ENCODE measurements at places on chromosomes 3 and 15.

DNA sequence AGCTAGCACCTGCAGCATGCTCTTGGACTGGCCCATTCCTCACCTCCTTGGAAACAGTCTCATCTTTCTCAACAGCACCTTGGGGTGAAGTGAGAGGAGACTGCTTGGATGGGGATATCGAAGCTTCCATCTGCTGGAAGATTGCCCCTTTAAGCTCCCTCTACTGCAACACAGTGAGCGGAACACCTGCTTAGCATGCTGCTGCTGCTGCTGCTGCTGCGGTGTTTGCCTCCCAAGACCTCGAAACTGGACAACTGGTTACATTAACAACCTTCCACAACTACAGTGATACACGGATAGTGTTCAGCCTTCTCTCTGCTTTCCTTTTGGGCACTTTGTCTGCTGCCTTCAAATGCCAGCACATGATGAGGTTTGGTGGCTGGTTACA is 253.9 kb upstream of the LYSMD4 start:
- no peak for DNase-seq

DNA sequence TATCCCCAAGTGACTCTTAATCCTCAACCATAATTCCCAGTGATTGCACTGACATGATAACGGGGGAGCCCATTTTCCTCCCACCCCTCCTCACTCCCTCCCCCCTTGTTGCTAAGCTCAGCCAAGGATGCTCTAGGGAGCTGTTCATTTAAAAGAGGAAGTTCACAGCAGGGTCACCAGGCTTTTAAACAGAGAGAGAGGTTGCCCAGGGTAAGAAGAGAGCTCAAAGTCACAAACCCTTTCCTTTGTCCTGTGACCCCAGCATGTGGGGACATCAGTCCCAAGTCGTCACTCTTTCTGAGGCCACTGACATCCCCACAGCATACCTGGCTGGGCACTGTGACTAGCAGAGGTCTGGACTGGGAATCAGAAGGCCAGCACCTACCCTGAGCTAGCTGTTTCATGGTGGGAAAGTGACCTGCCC is 144.1 kb downstream of the RORA start:
- no peak for DNase-seq

- DNase-seq: no peak
These were observed 307.1 kb downstream of the PTPRG start for GRCh38 chr3:61868499-61868898.

GRCh38 chr15:97694456-97694855 is 266.0 kb upstream of the ARRDC4 start:
- DNase-seq: no peak

- DNase-seq: no peak
These were observed 210.4 kb upstream of the ZBTB20 start for GRCh38 chr3:115357456-115357855.

GRCh38 chr15:47517737-47518136 is 199.6 kb upstream of the SEMA6D start:
- no peak for DNase-seq

- no peak for DNase-seq
These were observed 25.7 kb upstream of the GSK3B start for GRCh38 chr3:120119846-120120510.

GRCh38 chr3:29683018-29683993 is 402.4 kb downstream of the RBMS3 start:
- DNase-seq: peak; percentile 44

DNA sequence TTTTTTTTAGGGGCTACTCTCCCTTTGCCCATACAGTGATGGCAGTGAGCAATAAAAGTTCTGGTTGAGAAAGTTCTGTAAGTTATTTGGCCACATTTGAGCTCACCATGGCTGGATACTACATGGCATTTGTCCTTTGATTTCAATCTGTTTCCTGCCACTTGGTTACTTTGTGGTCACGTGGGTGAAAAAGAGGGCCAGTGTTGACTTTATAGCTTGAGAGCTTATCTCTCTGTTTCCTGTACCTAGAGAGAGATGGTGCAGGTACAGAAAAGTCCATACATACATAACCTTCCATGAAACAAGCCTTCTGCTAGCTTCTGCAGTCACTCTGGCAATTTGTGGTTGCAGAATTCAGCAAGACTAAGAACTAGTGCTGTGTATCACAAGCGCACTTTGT is 23.4 kb upstream of the MECOM start:
- DNase-seq: no peak

- peak; percentile 25 for DNase-seq
These were observed 143.7 kb downstream of the NR1D2 start for GRCh38 chr3:24088782-24089181.

DNA sequence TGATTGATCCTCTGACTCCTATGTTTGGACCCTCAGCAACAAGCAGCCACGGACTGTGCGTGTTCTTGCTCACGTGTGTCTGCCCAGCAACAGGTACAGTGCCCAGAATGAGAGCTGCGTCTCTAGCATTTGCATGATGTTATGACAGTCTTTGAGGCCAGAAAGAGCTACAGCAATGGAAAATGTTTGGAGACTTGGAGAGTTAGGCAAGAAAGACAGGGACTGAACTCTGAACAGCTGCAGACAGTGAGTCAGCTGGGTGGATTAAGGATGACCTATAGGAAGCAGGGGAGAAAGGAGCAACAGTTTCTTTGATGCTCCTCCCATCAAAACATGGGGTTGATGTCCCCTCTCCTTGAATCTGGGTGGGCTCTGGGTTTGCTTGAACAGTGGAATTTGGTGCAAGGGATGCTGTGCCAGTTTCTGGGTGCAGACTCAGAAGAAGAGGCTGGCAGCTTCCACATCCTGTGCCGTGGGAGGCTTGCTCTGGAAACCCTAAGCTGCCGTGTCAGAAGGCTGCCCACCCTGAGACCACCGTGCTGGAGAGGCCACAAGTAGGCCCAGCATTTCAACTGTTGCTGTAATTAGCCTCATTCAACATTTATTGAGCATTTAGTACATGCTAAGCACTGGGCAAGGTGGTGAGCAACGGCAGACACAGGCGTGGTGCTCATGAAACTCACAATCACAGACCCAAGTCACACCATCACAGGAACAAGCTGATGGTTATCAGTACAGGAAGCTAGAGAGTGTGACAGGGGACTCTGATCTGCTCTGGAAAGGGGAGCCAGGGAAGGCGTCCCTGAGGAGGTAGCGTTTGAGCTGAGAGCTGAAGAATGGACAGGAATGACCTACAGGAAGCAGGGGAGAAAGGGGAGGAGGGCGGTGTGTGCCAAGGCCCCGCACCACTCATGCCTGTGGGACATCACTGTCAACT is 21.7 kb downstream of the CCR9 start:
- DNase-seq: peak; percentile 52

- no peak for DNase-seq
These were observed 2.7 kb upstream of the CSTA start for GRCh38 chr3:122322095-122323075.

GRCh38 chr3:48826451-48826850 is 21.2 kb downstream of the PRKAR2A start:
- peak; percentile 95 for DNase-seq

- DNase-seq: no peak
These were observed 121.2 kb downstream of the DCLK3 start for GRCh38 chr3:36643192-36643591.

DNA sequence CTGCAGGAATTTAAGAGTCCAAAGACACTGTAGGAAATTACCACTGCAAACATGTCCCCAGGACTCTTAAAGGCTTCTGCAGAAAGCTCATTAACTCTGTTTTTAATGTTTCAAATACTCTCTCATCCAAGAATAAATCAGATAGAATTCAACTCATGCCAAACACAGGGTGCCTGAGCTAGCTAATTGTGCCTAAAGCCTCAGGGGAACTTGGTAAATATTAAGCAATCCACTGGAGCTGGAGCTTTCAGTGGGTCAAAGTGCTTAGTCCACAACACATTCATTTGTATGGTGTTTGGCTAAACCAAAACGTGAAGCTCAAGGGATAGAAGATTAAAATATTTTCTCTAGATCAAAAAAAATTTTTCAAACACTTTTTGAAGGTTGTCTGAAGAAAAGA is 131.4 kb downstream of the THRB start:
- no peak for DNase-seq

- DNase-seq: no peak
These were observed 8.4 kb downstream of the IFT80 start for GRCh38 chr3:160390565-160391138.

GRCh38 chr3:30006111-30006510 is 600.3 kb upstream of the TGFBR2 start:
- DNase-seq: no peak

- no peak for DNase-seq
These were observed 12.1 kb downstream of the HEG1 start for GRCh38 chr3:125043599-125044151.

- DNase-seq: peak; percentile 28
These were observed 27.7 kb upstream of the LPP start for GRCh38 chr3:188126276-188126675.

DNA sequence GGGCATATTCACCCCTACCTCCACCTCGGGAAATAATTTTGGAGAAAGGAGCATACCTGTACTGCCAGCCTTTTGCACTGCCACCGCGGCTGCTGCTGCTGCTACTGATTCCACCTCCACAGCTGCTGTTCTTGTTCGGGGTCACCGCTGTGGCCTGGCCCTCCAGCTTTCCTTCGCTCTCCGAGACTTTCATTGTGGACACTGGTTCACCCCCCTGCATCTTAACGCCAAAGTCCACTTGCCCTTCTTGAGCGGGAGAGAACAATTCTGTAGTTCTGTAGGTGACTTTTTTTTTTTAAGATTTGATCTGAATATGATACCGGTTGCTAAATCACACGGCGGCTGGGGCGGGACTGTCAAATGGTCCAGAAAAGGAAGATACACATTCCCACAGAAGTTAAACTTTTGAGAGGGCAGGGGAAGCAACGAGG is 701 bp downstream of the OSBPL11 start:
- DNase-seq: no peak

GRCh38 chr15:57861815-57862586 is 155.5 kb downstream of the POLR2M start:
- DNase-seq: peak; percentile 87

GRCh38 chr15:71476823-71477222 is 333.5 kb upstream of the NR2E3 start:
- no peak for DNase-seq

DNA sequence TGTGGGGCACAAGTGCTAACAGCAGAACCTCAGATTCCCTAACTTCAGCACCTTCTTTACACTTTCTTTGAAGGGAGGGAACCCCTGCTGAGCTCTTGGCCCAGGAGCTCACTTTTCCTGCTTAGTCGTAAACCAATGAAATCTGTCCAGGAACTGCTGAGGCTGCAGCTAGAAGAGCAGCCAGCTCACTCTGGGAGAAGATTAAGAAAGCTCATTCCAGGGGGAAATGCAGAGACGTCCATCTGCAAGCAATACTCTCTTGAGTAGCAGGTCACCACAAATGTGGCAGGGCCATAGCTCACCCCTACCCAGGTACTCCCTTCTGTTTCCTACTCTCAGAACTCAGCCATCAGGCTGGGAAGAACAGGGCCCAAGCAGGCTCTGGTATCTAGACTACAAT is 103.3 kb downstream of the WDR76 start:
- DNase-seq: peak; percentile 28

DNA sequence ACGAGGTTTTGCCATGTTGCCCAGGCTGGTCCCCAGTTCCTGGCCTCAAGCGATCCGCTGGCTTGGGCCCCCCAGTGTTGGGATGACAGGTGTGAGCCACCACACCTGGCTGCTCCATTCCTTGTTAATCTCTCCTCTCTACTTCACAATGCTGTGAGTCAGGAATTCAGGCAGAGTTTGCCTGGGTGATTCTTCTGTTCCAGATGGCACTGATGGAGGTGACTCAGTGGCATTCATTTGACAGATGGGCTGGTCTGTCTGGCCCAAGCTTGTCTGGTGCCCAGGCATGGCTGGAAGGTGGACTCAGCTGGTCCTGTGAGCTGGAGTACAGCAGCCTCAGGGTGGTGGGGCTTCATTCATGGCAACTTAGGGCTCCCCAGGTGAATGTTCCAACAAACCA is 43.2 kb downstream of the SLC6A20 start:
- no peak for DNase-seq

DNA sequence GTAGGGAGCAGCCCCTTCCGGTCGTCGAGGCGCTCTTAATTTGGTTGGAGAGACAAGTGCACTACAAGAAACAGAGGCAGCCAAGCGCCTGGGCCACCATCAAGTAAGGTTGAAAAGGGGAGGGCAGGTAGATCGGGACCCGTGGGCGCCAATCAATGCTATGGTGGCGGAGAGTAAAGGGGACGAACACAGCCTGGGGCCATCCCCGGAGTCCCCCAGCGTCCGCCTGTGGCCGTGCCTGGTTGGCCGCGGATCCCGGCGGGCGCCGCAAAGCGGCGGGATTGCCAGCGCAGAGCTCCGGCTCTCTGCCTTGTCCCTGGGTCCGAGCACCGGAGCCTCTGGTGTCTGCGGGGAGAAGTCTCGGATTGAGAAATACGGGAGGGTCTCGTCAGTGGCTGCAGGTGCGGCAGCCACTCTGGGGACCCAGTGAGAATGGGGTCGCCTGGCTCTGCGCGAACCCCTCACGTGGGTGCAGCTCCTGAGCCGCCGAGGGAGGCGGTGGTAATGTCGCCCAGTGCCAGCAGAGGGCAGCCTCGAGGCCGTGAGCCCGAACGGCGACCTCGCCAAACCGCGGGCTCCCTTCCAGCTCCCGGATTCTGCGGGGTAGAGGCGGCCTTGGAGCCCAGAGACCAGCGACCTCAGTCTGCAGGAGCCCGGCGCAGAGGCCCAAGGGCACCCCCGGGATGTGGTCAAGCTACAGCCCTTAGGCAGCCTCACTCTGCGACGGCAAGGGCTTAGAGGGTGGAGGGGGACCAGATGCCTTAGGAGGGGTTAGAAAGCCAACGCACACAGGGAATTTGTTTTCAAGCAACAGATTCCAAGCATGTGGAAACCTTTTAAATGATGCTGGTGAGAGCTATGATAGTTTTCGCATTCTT is 10.8 kb downstream of the FOXL2 start:
- DNase-seq: peak; percentile 47

- no peak for DNase-seq
These were observed 110.2 kb downstream of the RORA start for GRCh38 chr15:61118885-61119284.

DNA sequence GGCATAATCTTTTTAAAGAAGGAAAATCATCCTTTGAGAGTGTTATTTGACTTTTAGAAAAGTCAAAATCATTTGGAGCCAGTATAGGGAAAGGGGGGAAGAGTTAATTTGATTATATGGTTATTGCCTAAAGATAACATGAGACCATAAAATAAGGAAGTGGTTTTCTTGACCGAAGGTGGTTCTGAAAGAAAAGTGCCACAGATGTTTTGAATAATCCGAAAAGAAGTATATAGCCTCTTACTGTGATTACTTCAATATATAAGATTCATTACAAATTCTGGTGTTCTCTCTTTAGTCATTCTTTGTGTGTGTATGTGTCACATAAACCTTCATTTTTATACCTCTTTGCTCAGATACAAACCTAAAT is 1.1 kb downstream of the DNAJB11 start:
- no peak for DNase-seq

DNA sequence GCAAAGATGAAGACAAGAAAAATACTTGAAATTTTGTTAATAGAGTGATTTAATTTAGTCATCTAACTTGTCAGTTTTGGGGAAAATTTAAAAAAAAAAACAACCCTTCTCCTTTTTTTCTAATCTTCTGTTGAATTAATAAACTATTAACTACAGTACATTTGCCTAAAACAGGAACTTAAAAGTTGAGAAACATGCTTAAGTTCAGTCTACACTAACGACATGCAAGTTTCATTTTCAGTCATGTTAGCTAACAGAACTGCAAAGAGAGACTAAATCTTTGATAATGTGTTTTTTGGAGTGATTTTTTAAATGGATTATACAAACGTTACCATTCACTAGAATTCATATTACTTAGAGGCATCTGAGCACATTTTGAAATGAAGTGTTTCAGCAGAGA is 71.9 kb upstream of the MBNL1 start:
- no peak for DNase-seq

- peak; percentile 64 for DNase-seq
These were observed 24.4 kb upstream of the OCA2 start for GRCh38 chr15:28123408-28124023.

- DNase-seq: no peak
These were observed 9.2 kb downstream of the LAMP3 start for GRCh38 chr3:183153210-183153950.

Measured in fibroblast of skin of abdomen (primary cell).